ENCODE measurements at places on chromosomes 11 and 22.

- no peak for DNase-seq
These were observed at the start of gene DEUP1 for GRCh38 chr11:93330446-93330984. Gene DEUP1, plus strand, starts transcription at chr11:93330742. Its CDS starts 1,518 bp downstream, at chr11:93332260.

DNA sequence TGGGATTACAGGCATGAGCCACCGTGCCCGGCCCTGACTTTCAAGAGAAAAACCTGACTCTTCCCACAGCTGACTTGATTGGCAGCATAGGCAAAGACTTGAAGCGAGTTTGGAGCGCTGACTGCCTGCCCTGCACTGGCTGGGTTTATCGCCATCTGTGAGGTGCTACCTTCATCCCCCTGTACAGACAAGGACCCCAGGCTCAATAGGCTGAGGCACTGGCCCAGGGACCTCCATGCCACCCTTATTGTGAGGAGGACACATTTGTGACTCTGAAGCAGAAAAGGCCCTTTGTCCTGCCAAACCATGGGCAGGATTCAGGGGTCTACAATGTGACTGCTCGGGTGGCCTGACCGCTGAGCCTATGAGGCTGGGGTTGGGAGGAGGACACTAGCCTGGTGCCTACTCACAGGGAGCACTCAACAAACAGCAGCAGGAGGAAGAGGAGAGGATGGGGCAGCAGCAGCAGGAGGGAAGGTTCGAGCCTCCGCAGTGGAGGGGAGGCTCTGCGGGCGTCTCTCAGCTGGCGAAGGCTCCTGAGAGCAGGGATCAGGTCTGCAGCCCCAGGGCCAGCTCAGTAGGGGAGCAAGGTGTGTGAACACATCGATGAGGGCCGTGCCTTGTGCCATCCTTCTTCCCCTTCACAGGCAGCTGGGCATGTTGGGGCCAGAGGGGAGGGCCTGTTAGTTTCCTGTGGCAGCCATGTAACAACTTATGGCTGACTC lies 72.9 kb upstream of the WNT7B start:
- DNase-seq = no peak

DNA sequence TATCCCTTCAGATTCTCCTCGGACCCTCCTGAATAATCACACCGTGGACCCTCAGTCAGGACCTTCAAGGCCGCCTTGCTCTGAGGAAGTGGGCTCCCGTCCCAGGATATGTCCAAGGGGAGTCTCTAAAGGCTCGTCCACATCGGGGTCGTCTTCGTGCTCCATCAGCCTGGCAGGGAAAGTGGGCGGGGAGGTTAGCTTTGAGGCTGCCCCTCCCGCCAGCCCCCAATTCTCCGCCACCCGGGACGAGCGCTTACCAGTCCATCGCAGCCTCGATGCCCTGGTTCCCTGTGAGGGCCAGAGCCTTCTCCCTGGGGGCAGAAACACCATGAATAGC lies 472 bp downstream of the UBXN1 start:
- DNase-seq = no peak

- DNase-seq = no peak
These were observed 83.6 kb downstream of the CLPB start for GRCh38 chr11:72350752-72351151.

- DNase-seq = no peak
These were observed 78.9 kb upstream of the PLET1 start for GRCh38 chr11:112339566-112339965.

- DNase-seq = no peak
These were observed 24.4 kb upstream of the CBX7 start for GRCh38 chr22:39176714-39177455.

All from stimulated activated CD4-positive, alpha-beta T cell treated with anti-CD3 and anti-CD28 coated beads, TNF-alpha, amount 100 ng/mL, for 24 hours (primary cell).